ENCODE measurements at places on chromosomes 11 and 22.

- DNase-seq = no peak
Observed at GRCh38 chr11:46524201-46524770, 69.5 kb downstream of the AMBRA1 start.

- no peak for DNase-seq
Observed at GRCh38 chr11:103210543-103210942, 101.3 kb downstream of the DYNC2H1 start.

- DNase-seq = no peak
Observed at GRCh38 chr22:19815093-19815822, 39.4 kb downstream of the GNB1L start.

DNA sequence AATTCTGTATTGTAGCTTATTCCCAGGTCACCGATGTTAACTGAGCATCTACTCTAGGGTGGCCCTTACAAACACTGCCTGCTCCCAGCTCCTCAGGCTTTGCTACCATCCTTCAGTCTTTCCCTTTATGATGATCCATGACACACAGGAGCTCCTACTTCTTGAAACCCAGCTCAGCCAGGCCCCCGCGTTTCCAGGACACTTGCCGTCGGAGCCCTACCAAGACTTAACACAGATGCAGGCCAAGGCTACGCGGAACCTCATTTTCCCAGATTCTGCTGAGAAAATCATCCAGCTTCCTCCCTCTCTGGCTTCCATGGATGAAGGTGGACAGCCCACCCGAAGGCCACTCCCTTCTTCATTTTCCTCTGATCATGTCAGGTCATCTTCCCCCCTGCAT lies 18.6 kb downstream of the IGSF9B start:
- no peak for DNase-seq

- no peak for DNase-seq
Observed at GRCh38 chr22:30314915-30315314, 11.8 kb downstream of the TBC1D10A start.

Measured in left ventricle myocardium inferior (tissue), 1 donor.